GM12878 (cell line): ENCODE measurements at places on chromosomes 13 and 19. TPM values are rescaled to one million over a fixed set of nuclear protein-coding genes. Genes with fewer than 3 reads are reported as not detected.

The OVOL3 gene
- polyA plus RNA-seq = 0.24 and 0.43 TPM in 2 replicates

The DNAJC3 gene
- 33.9 and 37.4 TPM in 2 replicates for polyA plus RNA-seq

- H3K27me3 ChIP-seq = no peaks in the 10 kb centered on the region
- H3K27ac ChIP-seq = peak overlapping the region; percentile 61
- H3K36me3 ChIP-seq = peaks cover 6% of the 10 kb centered on the region
- H3K4me1 ChIP-seq = peaks cover 8% of the 10 kb centered on the region
- H3K4me3 ChIP-seq = no peak overlapping the region
Observed at GRCh38 chr19:45629704-45630103, 9.5 kb downstream of the EML2 start.

- H3K4me3 ChIP-seq = no peak overlapping the region
- H3K36me3 ChIP-seq = no peaks in the 10 kb centered on the region
- H3K4me1 ChIP-seq = no peaks in the 10 kb centered on the region
- no peaks in the 10 kb centered on the region for H3K27me3 ChIP-seq
- no peak overlapping the region for H3K27ac ChIP-seq
Observed at GRCh38 chr13:51770681-51771417, 33.1 kb downstream of the DHRS12 start.

GRCh38 chr19:6242677-6243076 lies 37.1 kb downstream of the MLLT1 start:
- H3K27me3 ChIP-seq = no peaks in the 10 kb centered on the region
- peaks cover 5% of the 10 kb centered on the region; the same call in 1 of the 2 replicates for H3K36me3 ChIP-seq
- no peak for DNase-seq
- H3K4me1 ChIP-seq = peaks cover 18% of the 10 kb centered on the region
- no peak overlapping the region for H3K4me3 ChIP-seq

GRCh38 chr13:52835071-52835839 lies 13.2 kb downstream of the PCDH8 start:
- no peaks in the 10 kb centered on the region for H3K36me3 ChIP-seq
- no peak overlapping the region for H3K4me3 ChIP-seq
- no peaks in the 10 kb centered on the region for H3K4me1 ChIP-seq
- H3K27ac ChIP-seq = no peak overlapping the region
- DNase-seq = no peak

GRCh38 chr19:2084993-2085720 lies 11.0 kb downstream of the MOB3A start:
- peaks cover 9% of the 10 kb centered on the region for H3K36me3 ChIP-seq
- peaks cover 43% of the 10 kb centered on the region for H3K4me1 ChIP-seq
- H3K4me3 ChIP-seq = peak overlapping the region; percentile 95
- peak; percentile 96 for DNase-seq

GRCh38 chr19:44814517-44814916 lies 5.6 kb downstream of the BCAM start:
- no peak overlapping the region for H3K4me3 ChIP-seq
- H3K27me3 ChIP-seq = no peaks in the 10 kb centered on the region
- H3K27ac ChIP-seq = no peak overlapping the region
- no peaks in the 10 kb centered on the region for H3K36me3 ChIP-seq
- no peak for DNase-seq

GRCh38 chr13:107447591-107447990 lies 767.7 kb downstream of the LIG4 start:
- H3K27ac ChIP-seq = no peak overlapping the region
- DNase-seq = no peak
- no peaks in the 10 kb centered on the region for H3K27me3 ChIP-seq
- no peaks in the 10 kb centered on the region for H3K36me3 ChIP-seq
- H3K4me3 ChIP-seq = no peak overlapping the region

DNA sequence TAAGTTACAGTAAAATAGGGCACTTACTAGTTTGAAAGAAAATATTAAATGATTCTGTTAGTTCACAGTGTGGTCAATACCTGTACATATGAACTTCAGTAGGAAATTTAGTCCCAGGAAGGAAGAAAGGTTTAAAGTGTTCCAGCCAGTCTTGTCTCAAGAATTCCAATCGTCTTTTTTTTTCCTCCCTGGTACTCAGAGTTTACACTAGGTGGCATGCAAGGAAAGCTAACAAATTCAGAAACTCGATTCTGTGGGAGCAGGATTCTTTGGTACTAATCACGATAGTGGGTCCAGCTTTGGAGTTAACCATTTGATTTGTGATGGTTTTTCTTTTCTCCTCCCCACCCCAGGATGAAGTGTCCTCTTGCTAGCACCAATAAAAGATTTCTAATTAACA lies 43.6 kb downstream of the POLR1D start:
- no peak overlapping the region for H3K4me3 ChIP-seq
- H3K27ac ChIP-seq = no peak overlapping the region
- H3K36me3 ChIP-seq = peaks cover 15% of the 10 kb centered on the region
- no peak for DNase-seq
- H3K27me3 ChIP-seq = no peaks in the 10 kb centered on the region
